ENCODE measurements at places on chromosomes 2 and 18.

DNA sequence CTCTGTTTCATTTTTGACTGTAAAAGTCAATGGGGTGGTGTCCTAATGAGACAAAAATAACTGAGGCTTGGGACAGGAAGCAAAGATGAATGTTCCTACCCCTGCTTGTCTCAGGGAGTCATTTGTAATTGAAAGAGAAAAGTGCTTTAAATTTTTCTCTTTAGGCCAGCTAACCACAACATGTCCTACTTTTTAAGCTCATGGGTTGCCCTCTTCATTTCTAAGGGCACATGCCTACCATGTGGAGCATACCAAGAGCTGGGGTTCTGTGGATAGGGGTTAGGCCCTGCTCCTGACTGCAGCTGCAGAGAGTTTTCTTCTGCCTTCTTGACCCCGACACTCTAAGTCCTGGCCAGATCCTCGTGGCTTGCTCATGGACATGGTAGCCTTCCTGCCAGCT, 96.8 kb upstream of the ARL4C start:
- no peak for DNase-seq

- no peak for DNase-seq
Observed at GRCh38 chr2:42116195-42117181, 52.7 kb upstream of the EML4 start.

- peak; percentile 5 for DNase-seq
Observed at GRCh38 chr18:36078751-36079529, 11.6 kb upstream of the RPRD1A start.

GRCh38 chr2:177405029-177405692, 12.6 kb downstream of the AGPS start:
- DNase-seq = no peak

DNA sequence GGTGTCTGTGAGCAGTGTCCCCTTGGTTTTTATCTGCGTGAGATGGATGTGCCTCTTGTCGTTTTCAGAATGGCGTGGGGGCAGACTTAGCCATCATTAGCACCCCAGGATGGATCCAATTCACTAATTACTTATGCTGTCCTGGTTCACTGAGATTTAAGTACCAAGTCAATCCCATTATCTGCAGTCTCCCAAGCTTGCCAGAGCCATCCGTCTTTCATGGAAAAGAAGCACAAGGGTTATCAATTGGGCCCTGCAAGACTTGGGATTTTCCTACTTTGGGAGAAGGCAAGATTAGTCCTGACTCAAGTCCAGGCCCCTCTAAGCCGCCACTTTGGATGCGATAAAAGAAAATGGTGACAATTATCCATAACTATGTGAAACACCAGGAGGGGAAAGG, 404.0 kb downstream of the TMEM182 start:
- DNase-seq = no peak

DNA sequence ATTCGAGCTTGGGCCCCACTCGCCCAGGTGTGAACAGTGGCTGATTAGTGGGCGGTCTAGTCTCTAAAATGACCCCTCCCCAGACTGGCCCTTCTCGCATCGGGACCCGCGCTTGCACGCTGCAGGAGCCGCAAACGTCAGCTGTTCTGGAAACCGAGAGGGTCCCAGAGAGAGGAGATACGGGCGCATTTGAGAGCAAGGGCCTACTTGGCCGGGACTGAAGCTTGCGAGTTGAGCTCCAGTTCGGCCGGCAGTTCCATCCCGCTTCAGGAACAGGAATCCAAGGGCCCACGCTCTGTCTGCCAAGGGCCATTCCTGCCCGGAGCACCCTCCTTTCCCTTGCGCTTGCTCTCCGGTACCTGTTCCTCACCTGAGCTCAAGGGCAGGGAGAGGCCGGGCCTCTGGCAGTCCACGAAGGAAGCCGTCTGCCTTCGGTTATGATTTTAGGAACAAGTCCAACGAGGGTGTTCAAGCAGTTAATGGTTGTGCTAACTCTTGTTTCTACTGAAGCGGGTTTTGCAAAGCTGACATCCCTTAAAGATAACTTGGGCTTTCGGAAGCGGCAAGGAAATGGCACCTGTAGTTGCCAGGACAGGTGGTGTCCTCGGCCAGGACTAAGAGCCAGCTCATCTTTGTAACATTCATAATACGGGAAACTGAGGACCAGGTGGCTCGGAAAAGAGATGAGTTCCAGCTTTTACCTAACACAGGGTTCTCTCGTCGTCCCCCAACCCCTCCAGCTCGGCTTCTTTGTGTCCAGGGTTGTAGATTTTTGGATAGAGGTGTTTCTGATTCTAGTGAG, 3.9 kb upstream of the DLX1 start:
- no peak for DNase-seq

DNA sequence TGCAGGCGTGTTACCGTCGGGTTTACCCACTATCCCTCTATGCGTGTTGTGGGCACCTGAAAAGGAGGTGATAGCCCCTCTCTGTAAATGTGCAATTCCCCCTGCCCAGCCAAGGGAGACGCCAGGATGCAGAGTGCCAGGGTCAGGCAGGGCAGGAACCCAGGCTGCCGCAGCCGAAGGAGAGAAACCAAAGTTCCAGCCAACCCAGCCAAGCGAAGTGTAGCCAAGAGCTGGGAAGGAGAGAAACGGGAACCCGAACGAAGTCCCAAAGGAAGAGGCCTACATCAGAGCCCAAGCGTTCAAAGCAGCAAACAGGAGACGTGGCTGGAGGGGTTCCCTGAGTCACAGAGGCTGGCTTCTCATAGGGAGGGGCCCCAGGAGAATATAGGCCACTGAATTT, 24.2 kb upstream of the SPR start:
- DNase-seq = no peak

DNA sequence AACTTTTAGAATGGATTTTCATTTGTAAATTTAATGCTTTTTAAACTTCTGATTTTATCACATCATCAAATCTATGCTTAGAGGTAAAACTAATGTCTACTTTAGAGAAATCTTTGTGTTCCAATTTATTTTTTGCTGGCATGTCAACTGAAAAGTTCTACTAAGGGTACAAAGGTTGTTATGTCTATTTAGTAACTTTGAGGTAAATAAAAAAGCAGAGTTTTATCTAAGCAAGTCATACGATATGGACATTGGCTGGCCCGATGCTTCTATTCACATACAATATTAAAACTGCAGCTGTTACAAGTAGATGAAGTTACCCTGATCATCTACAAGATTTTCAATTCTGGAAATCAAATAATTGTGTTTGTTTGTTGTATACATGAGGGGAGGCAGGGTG, 1575.1 kb downstream of the LRP1B start:
- no peak for DNase-seq

DNA sequence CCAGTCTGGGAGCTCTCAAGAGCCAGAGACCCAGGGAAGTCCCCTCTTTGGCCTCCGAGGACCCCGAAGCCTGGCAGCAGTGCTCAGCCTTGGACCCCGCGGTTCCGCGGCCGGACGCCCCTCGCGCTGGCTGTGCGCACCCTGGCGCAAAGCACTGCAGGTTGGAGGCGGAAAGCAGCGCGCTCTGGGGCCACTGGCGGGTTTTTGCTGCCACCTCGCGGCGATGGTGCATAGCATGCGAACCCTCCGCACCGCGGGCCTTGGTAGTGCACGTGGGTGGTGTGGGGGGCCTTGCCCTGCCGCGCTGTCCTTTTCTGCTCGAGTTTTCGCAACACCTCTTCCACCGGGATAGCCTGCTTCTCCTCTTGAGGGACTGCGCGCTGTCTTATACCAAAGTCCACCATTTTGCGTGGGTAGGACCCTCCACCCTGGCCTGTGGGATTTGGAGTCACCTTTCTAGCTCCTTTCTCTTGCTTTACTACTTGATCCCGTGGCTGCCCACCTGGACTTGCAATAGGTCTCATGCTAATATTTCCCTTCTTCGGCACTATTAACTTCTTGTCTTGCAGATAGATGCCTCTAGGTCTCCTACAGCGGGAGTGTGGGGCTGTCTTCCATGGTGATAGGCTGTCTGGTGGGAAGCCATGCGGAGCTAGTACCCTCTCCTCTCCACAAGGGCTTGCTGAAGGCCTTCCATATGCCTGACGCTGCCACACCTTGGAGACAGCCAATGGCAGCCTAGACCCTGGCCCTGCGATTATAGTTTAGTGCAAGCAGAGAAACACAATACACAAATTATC, 14.3 kb downstream of the SIX3 start:
- peak; percentile 75 for DNase-seq

DNA sequence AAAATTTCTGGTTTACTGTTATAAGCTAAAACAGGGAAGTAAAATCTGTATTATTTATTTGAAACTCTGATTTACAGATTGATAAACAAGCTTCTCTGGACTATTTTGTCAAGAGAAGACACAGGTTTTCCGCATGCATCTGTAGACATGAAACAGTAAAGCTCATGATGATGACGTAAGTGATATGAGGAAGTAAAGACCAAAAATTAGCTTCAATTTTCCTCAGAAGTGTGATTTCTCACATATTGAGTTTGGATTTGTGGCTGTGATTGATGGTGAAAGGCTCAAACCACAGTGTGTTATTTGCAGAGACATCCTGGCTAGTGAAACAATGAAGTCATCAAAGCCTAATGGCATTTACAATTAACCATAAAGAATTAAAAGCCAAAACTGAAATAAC, 12.6 kb upstream of the LONRF2 start:
- no peak for DNase-seq

DNA sequence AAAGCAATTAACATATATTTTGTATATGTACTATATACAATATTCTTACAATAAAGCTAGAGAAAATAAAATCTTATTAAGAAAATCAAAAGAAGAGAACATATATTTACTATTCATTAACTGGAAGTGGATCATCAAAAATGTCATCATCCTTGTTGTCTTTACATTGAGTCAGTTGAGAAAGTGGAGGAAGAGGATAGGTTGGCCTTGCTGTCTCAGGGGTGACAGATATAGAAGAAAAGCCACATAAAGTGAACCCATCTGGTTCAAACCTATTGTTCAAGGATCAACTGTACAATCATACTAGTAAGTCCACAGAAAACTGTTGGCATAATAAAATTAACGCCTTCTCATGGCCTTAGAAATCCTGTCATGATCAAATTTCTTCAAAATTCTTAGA, 26.6 kb downstream of the SESTD1 start:
- DNase-seq = no peak

DNA sequence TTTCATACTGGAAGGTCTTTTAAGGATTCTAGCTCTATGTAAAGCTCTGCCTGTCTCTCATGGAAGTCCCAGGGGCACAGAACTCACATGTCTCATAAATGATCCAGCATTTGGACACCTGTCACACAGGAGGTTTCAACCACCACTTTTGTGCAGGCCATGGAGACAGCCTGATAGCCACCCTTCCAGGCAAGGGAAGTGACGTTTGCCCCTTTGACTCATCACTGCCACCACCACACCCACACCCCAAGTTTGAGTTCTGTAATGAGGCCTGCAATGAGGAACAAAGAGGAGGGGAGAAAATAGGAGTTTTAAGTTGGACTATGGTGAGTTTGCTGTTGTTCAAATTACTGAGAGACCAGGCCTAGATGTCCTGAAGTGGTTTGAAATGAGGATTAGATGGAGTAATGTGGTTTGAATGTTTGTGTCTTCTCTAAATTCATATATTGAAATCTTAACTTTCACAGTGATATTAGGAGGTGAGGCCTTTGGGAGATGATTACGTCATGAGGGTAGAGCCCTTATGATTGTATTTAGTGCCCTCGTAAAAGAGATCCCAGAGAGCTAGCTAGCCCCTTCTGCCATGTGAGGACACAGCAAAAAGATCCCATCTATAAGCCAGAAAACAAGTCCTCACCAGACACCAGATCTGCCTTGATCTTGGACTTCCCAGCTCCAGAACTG, 175.3 kb upstream of the EPHA4 start:
- no peak for DNase-seq

DNA sequence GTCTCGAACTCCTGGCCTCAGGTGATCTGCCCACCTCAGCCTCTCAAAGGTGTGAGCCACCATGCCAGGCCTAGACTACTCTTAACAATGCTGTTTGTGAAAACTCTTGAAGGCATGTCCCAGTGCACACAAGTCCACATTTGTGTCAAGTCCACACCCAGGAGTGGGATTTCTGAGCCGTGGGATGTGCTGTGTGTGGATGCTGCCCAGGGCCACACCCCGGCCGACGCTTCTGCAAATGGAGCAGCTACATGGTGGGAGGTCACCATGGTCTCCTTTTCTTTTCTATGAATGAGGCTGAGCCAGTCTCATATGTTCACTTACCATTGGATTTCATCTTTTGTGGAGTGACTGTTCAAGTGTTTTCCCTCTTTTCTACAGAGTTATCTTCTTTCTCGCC, 15.8 kb downstream of the SNED1 start:
- DNase-seq = no peak

DNA sequence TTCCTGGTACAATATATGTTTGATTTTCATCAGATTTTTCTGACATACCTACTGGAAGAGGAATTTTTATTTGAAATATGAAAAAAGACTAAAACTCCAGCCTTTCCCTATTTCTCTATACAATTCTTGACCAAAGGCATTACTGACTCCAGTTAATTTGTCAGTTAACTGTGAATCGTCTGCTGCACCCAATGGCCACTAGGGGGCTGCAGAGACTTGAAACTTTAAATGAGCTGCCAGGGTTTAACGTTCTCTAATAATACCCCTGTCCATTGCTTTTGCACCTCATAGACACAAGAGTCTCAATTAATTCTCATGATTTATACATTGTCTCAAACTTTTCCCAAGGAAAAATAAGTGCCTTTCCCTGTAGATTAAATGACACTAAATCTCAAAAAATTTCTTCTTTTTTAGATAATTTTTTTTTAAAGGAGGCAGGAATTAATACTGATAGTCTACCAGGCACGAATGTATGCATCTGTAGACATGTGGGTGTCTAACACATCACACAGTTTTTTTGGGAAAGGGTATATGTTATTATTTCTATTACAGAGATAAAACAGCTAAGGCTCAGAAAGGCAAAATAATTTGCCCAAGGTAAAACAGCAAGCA, 1.8 kb upstream of the ALK start:
- DNase-seq = peak; percentile 72

DNA sequence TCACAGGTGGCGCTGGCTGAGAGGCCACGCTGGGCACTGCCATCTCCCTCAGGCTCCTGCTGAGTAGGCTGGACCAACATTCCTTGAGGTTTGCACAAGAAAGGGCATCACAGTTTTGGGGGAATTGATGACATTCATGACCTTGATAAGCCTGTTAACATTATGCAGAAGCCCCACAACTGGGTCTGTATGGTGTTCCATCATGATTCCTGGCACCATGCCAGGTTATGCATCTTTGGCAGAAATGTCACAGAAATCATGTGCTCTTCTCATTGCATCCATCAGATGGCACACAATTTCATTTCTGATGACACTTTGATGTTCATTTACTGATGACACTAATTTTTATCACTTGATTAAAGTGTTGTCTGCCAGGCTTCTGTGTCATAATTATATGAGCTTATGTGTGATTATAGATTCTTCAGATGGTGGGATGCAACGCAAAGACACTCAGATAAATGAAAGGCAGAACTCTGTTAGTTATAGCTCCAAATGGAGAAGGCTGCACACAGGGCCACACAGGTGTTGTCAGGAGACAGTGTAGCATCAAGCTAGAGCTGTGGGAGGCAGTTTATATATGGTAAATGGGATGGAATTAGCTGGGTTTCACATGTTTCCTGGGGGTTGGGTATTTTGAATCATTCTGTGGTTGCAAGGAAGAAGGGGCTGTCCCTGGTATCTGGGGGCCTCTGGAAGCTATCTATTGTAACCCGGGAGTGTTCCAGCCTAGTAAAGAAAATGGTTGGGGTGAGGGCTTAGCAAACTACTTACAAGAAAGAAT, 191.3 kb downstream of the SLC39A10 start:
- DNase-seq = no peak
